ENCODE measurements at places on chromosomes 3 and 15.

DNA sequence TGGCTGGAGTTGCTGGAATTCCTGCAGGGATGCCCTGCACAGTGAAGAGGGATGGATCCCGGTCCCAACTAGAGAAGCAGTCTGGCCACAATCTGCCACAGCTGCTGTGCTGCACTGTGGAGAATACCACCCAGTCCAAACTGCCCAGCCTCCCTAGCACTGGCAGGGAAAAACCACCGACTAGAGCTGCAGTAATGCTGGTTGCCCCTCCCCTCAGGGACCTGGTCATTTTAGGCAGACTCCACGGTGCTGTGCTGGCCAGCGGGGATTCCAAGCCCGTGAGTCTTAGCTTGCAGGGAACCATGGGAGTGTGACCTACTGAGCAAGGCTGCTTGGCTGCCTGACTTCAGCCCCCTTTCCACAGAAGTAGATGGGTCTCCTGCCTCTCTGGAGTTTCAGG lies 478.0 kb upstream of the ATP11B start:
- no peak for DNase-seq

DNA sequence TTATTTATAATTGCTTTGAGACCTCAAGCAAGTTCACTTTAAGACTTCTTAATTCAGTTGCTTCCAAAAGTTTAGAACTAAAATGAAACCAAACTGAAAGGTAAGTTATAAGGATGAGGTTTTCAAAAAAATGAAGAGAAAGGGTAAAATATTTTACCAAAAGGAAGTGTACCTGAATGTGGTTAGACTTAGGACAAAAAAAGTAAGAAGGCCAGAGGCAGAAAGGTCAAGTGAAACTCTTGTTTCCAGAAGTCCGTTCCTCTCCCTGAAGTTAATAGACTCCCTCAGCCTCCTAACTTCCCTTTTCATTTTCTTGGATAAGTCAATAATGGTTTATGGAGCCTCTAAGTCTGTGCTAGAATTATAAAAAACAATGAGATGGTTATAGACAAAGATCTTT lies 16.6 kb downstream of the BTLA start:
- no peak for DNase-seq

DNA sequence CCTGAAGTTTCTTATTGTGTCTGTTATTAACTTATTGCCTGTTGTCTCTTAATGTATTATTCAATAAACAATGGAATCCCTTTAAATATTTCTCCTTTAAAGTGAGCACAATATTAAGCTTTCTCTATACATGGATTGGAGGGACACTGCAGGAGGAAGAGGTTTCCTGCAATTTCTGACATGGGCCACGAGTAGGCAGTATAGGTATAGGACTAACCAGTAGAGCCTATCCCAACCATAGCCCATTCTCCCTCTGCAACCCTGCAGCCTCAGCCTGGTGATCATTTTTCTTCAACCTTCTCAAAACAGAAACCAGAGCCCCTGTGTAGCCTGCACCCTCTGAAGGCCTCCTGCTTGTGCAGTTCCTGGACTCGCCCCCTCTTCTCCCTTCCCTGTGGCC lies 124.8 kb downstream of the NEK10 start:
- no peak for DNase-seq

GRCh38 chr3:173467501-173467900 lies 70.0 kb downstream of the NLGN1 start:
- no peak for DNase-seq

DNA sequence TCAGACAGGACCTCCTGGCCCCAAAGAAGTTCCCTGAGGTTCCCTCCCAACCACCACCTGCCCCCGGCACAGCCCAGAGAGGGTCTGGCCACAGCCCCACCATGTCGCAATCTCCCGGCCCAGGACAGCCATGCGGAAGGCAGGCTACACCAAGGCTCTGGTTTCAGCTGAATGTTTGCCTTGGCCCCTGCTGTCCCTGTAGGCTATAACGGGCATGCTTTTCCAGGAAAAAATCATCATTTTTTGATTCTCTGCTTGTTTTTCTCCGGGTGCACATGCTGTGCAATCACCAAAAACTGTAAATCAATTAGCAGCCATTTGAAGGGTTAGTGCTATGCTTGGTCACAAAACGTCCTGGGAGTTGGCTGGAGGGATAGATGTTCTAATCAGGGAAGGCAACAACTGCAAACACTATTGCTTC lies 142.7 kb upstream of the IGF1R start:
- DNase-seq: no peak

- no peak for DNase-seq
Observed at GRCh38 chr3:43181202-43181821, 75.4 kb upstream of the POMGNT2 start.
